ENCODE measurements at places on chromosomes 1 and 21.

- DNase-seq, result no peak
Observed at GRCh38 chr1:90558754-90559378, 158.2 kb downstream of the BARHL2 start.

GRCh38 chr1:185681034-185681633 lies 53.1 kb upstream of the HMCN1 start:
- DNase-seq, result peak; percentile 53

- DNase-seq, result no peak
Observed at GRCh38 chr21:15735409-15735808, 5.6 kb downstream of the USP25 start.

DNA sequence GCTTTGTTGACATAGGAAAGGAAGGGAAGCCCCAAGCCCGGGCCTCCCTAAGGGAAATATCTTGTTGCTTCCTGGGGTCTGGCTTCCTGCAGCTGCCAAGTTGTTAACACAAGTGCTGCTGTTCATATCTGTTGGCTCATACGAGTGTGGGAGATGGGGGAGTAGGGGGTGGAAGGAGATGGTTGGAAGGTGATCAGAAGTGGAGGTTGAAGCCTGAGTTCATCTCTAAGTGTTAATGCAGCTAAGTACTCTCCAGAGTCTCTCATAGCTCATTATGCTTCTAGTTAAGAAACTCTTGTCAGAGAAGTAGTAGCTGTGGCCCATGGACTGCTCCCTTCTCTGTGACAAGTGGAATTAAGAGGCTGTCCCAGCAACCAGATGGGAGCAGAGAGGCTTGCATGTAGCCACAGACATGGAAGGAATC lies 319.2 kb upstream of the SPAG17 start:
- no peak for DNase-seq

GRCh38 chr1:3881193-3881480 lies 18.9 kb downstream of the C1orf174 start:
- no peak for DNase-seq

GRCh38 chr1:190067592-190067991 lies 410.1 kb downstream of the BRINP3 start:
- no peak for DNase-seq

GRCh38 chr1:222161676-222162075 lies 386.2 kb downstream of the HHIPL2 start:
- no peak for DNase-seq
